ENCODE measurements at places on chromosomes 5 and 9.

DNA sequence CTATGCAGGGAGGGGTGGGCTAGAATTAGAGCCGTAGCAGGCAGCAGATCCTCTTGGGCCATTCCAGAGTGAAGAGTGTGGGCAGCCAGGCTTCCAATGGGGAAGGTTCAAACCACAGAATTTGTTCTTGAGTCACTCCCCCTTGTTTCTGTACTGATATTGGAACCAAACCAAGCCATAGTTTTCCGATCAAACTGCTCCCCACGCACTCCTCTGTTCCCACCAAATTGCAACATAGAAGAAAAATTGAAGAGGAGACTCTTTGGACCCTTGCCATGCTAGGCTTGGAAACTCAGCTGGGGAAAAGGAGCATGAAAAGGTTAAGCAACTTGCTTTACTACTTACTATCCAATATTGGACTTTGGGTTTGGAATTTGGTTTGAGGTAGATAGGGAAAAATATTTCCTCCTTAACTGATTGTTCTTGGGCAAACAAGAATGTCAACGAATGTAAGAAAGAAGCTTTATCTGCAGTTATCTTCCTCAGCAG is 165.8 kb upstream of the NR3C1 start:
- no peak for DNase-seq

DNA sequence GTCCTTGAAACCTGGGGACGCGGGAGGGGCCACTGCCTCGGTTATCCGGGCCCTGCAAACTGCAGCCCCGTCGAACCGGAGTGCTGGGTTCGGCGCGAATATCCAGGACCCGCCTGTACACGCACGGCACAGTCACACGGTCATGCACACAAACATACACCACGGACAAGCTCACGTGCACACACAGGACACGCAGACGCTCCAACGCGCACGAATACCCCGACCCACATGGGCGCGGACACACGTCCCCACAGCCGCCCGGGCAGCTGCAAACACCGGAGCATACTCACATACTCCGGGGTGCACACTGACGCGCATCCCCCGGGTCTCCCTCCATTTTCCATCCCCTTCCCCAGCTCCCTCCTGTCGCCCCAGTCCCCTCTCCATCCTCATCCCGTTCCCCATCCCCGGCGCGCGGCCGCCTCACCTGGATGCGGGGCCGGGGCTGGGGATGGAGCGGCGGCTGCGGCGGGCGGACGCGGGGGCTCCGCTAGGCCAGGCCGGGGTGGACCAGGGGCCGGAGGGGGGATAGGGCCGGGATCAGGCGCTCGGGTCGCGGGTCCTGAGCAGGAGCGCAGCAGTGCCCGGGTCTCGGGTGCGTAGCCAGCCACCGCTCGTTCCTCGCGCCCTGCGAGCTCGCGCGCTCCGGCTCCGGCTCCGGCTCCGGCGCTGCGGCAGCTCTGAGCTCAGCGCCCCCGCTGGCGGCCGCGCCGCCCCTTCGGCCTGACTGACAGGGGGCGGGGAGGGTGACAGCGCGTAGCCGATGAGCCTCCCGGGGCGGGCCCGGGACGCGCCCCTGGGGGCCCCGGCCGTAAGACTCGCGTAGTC is at the start of the genes EIF4E1B and SNCB:
TSS of gene EIF4E1B (plus strand) at position 823 of the 828 bp plus-strand sequence. CDS start 12,113 bp downstream, outside the sequence.
TSS of gene SNCB (minus strand) at position 682 of the 828 bp plus-strand sequence. CDS start 880 bp downstream, outside the sequence.
- peak; percentile 78 for DNase-seq

DNA sequence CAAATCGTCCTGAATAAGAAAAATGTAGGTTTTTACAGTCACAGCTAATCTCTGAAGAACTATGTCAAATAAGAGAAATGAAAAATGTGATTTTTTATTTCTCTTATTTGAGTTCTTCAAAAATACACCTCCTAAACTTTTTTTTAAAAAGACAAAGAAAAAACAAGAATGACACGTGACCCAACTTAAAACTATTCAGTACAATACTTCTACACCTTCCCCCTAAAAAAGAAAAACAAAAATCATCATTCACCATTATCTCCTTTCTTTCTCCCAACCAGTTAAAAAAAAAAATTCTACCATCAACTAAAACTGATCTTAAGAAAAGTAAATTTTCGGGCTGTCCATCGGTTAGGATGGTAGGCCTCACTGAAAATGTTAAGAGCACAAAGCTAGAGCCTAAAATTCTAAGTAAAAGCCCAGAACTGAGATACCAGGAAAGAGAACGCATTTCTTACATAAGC is 2.1 kb downstream of the RNF145 start:
- no peak for DNase-seq

GRCh38 chr5:56574778-56575177 is 240.6 kb upstream of the MAP3K1 start:
- DNase-seq, result no peak

DNA sequence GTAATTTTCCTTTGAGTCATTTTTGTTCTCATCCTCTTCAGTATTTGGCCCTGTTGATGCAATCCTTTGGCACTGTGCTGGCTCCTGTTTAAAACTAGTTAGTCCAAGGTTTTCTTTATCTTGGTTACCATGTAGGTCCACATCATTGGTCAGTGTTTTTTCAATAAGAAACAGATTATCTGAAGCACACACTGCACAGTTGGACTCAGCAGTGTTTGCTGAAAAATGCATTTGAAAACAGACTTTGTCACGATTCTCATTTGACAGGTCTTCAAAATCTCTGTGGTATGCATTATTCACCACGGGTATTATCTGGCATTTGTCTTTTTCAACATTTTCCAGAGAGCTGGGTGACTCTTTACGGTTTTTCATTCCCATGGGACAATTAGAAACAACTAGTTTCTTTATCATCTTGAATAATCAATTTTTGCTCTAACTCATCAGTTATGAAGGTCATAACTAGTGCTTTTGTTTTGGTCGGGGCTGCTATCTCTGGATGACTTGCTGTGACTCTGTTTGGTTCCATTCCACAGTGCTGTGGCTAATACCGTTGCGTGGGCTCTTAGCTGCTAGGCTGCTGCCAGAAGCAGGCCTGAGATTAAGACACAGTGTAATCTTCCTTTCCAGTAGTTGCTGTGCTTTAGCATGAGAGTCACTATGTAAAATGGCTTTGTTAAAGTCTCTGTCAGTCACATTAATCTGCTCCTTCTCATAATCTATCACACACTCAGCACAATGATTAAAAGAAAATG is 36.2 kb downstream of the NUDT12 start:
- DNase-seq, result no peak

DNA sequence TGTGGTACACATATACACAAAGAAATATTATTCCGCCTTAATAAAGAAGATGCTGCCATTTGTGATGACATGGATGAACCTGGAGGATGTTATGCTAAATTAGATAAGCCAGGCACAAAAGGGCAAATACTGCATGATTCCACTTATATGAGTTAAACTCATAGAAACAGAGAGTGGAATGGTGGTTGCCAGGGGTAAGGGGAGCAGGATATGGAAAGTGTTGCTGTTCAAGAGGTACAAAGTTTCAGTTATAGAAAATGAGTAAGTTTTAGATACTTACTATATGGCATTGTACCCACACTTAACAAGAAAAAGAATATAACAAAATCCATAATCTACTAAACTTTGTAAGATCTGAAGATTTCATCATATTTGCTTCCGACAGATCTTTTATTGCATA is 252.2 kb downstream of the SYK start:
- DNase-seq, result no peak

GRCh38 chr9:77514886-77515711 is 133.0 kb downstream of the GNA14 start:
- DNase-seq, result no peak

GRCh38 chr5:65938256-65938655 is 11.9 kb downstream of the ERBIN start:
- no peak for DNase-seq

DNA sequence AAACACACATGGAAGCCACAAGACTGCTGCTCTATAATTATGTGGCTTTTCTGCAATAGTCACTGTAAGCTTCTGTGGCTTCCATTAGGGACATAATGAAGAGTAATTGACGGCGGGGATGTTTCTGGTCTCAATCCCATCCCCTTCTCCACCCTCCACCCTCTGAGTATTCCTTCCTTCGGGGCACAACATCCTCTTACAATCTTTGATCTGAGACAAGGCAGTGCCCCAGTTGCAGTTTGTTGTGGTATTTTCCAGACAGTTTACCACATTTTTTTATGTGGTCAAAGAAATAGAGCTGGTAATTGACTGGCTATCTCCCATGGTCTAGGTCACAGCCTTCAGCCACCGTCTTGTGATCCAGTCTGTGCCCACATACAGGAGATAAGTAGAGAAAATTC is 277.7 kb downstream of the NR2F1-AS1 start:
- no peak for DNase-seq

- DNase-seq, result no peak
Measured at GRCh38 chr5:14771189-14771588, 100.4 kb downstream of the ANKH start.

- DNase-seq, result no peak
Measured at GRCh38 chr5:138536665-138537315, 6.2 kb downstream of the ETF1 start.

GRCh38 chr9:129665389-129665775 is at the start of gene PRRX2:
TSS of gene PRRX2 (plus strand) at chr9:129665647. CDS start at chr9:129665868, 221 bp downstream.
- no peak for DNase-seq

DNA sequence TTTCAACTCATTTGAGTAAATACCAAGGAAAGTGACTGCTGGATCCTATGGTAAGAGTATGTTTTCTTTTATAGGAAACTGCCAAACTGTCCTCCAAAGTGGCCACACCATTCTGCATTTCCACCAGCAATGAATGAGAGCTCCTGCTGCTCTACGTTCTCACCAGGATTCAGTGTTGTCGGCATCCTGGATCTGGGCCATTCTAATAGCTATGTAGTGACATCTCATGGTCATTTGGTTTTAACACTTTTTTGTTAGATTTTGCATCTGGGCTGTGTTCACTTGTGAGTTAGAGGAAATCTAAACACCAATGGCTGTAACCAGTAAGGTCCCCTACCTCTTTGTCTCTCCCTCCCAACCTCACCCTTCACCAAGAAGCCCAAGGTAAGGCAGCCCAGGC is 115.9 kb downstream of the ATPSCKMT start:
- no peak for DNase-seq

DNA sequence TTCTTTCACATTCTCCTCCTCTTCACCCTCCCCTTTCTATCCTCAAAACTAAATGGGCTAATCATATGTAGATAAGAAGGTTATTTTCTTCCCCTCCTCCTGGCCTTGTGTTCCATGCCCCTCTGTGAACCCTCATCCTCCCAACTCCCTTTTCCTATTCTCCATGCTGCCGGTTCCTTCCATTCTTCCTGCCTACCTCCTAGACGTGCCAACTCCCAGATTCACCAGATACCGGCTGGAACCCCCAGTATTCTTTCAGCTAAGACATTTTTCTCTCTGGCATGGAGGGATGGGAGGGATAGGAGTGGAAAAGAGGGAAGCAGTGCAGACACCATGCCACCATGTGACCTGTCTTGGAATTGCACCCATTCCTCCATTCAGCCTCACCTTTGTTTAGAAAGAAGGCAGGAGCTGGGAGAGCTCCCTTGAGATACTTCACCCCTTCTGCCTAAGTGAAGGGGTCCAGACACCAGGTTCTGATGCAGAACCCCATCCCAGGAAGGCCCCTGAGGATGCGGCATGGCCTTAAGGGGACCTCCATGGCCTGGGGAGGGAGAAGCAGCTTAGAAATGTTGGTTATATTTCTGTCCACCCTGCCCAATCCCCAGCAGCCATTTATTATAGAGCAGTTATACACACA is 4.8 kb downstream of the DNAJB5 start:
- peak; percentile 56 for DNase-seq
